ENCODE measurements at places on chromosomes 11 and 22.

GRCh38 chr11:16880184-16880801 lies 133.9 kb downstream of the PLEKHA7 start:
- DNase-seq = no peak

DNA sequence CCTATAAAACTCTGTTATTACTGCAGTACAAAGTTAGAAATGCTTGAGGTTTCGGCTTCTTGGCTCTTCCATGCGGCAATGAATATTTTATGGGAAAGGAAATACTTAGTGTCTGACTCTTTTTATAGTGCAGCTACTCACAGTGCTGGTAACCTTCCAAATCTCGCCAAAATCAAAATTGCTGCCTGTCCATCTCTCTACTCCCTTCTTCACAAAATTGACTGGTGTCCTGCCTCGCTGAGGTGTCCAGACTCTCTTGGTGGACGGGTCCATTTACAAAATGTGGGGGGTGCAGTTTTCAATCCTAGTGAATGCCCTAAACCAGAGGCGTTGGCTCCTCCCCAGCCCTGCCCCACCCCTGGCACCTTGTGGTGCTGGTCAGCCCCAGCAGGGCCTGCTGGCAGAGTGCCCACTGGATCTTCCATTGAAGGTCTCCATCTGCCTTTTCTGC lies 73.5 kb downstream of the ZBTB16 start:
- no peak for DNase-seq

DNA sequence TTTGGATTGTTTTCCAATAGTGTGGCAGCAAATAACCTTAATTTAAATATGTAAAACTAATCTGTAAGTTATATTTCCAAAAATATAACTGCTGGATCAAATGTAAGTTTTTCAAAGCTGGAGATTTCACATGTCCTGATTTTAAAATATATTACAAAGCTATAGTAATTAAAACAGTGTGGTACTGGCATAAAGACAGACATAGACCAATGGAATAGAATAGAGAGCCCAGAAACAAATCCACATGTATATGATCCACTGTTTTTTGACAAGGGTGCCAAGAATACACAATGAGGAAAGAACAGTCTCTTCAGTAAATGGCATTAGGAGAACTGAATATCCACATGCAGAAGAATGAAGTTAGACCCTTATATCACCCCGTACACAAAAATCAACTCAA lies 4.0 kb downstream of the OR4X2 start:
- no peak for DNase-seq

DNA sequence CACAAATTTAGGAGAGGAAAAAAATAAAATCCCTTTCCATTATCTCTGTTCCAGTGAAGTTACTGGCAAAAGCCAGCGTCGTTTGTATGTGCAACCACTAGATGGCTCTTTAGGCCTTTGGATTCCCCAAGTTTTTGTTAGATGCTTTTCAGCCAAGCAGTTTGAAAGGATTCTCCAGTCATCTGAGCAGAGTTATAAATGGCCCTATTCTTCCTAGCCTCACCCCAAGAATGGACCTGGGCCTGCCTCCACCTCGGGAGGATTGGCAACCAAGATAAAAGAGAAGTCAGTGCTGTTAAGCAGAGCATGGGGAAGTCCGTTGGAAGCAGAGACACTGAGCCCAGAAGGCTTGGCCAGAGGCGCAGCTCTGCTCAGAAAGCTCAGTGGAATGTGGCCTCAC lies 15.4 kb downstream of the FAM181B start:
- no peak for DNase-seq

DNA sequence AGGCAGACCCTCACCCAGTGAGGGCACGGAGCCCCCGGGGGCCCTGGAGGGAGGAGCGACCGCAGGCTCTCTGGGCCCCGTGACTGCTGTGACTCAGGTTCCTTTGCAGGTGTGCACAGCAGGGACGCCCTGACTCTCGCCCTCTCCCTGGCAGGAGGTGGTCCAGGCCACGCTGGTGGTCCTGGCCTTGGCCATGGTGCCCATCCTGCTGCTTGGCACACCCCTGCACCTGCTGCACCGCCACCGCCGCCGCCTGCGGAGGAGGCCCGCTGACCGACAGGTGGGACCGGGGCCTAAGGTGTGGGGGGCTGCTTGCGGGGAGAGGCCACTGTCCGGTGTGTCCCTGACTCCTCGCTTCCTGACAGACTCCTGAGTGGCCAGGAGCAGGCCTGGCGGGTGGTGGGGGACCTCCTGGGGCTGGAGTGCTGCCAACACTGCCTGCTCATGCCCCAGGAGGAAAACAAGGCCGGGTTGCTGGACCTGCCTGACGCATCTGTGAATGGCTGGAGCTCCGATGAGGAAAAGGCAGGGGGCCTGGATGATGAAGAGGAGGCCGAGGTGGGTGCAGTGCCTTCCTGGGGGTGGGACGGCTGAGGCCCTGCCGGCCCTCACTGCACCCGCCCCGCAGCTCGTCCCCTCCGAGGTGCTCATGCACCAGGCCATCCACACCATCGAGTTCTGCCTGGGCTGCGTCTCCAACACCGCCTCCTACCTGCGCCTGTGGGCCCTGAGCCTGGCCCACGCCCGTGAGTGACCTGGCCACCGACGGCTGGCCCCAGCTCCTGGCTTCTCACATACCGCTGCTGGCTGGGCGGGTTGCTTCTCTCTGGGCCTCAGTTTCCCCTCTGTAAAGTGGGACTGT lies 10.9 kb downstream of the TCIRG1 start:
- DNase-seq = no peak

- DNase-seq = no peak
These were observed 40.2 kb downstream of the RRP8 start for GRCh38 chr11:6563121-6563619.

GRCh38 chr11:14411818-14412217 lies 52.8 kb upstream of the RRAS2 start:
- DNase-seq = no peak

DNA sequence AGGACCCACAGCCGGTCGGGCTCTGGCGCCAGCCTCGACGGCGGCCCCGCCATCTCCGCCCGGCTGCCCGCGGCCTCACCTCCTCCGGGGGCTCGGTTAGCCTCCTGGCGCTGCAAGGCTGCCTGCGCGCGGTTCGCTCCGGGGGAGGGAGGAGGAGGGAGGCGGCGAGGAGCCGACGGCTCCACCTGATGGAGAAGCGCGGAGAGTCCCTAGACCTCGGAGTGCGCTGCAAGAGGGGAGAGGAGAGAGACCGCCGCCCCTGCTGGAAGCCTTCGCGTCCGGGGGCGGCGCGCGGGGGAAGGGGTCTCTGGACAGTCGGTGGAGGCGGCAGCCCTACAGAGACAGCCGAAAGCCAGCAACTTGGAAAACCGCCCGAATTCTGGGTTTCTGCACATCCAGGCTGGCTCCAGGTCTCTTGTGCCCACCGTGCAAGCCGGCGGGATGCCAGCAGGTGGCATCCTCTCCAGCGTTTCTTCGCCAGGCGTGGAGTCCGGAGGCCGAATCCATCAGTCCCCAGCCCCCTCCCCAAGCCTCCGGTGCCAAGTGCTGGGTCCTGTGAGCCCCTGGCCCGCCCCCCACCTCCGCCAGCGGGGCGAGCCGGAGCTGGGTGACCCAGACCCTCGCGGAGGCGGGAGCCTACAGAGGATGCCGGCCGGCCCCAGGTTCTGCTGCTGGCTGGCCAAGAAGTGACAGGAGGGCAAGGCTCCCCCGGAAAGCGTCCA lies 2.9 kb upstream of the KIRREL3 start:
- no peak for DNase-seq

GRCh38 chr11:20351136-20351535 lies 12.4 kb upstream of the HTATIP2 start:
- no peak for DNase-seq

DNA sequence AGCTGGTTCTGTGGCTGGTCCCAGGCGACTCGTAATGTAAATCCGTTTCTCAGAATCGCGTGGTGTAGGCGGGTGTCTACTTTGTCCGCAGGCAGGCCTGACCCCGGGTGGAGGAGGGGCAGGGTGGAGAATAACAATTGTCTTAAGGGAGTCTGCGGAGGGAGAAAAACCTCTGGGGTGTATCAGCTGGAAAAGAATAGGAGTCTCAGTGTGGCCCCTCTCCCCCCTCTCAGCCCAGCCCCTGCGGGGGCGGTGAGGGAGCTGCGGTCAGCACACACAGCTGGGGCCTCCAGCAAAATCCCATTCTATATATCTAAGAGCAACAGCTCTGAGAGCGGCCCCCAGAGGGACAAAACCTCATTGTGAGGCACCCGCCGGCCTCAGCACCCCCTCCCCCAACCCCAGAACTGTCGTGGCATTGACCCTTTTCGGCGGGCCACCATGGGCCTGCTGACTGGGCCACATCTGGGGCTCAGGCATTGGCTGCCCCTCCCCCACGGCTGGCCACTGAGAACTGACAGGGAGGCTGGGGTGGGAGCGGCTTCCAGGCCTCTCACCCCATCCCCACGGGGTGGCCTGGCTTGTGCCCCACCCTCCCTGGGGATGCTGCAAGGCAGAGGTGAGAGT lies 2.7 kb upstream of the MYRF start:
- no peak for DNase-seq

DNA sequence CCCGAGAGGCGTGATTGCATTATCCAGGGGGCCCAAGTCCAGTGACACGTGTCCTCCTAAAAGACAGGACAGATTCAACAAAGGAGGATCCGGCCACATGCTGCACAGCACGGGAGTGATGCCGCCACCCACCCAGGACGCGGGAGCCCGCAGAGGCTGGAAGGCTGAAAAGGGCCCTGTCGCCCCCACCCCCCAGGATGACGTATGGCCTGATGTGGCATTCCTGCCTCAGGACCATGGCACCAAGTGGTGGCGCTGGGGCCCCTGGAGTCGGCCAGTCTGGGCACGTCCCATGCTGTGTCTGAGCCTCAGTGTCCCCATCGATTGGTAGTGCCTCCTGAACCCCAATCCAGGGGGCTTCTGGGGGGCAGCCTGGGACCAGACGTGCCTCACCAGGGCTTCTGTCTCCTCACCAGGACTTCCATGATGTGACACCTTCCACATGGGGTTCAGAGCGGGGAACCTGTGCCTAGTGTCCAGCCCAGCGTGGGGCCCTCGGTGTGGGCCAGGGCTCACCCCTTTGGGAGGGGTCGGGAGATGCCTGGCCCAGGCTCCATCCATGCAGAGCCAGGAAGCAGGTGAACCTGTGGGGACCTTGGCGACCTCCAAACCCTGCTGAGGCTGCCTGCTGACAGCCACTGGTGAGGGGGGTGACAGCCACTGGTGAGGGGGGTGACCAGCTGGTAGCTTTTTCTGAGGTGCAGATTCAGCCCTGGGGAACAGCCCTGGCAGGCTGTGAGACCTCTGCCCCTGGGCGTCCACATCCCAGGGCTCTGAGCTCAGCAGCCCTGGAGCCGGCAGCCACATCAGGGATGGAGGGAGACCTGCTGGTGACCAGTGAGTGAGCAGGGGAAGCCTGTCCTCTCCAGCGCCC lies 75.3 kb downstream of the KCNQ1 start:
- no peak for DNase-seq

GRCh38 chr22:36765943-36766450 lies 9.9 kb downstream of the IFT27 start:
- DNase-seq = no peak

DNA sequence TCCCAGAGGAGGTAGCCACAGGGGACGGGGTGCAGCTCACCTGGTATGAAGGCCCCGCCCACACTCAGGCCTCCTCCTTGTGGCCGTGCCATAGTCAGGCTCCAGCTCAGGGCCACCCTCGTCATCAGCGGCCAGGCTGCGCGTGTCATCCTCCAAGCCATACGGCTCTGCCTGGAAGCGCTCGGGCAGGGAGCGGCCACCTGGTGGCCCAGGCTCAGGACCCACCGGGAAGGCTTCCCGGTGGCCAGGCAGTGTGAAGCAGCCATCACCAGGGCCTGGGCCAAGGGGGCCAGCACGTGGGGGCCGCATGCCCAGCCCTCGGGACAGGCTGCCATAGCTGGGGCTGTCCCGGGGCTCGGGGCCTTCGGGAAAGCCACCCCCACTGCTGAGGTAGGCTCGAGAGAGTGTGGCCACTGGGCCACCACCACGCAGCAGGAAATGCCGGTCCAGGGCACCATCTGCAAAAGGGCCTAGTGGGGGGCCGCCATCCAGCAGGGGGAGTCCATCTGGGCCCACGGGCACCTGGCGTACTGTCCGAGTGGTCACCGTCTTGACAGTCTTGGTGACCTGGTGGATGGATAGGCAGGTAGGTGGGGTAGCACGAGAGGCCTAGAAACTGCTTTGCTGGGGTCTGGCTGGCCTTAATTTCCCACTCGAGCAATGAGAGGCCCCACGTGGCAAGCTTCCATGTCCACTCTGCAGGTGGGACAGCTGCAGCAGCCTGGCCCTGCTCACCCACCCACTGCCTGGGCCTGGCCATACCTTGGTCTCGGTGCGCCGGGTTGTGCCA lies 35.3 kb downstream of the ARVCF start:
- DNase-seq = no peak

GRCh38 chr11:65558930-65559509 lies 861 bp upstream of the LTBP3 start:
- DNase-seq = no peak

DNA sequence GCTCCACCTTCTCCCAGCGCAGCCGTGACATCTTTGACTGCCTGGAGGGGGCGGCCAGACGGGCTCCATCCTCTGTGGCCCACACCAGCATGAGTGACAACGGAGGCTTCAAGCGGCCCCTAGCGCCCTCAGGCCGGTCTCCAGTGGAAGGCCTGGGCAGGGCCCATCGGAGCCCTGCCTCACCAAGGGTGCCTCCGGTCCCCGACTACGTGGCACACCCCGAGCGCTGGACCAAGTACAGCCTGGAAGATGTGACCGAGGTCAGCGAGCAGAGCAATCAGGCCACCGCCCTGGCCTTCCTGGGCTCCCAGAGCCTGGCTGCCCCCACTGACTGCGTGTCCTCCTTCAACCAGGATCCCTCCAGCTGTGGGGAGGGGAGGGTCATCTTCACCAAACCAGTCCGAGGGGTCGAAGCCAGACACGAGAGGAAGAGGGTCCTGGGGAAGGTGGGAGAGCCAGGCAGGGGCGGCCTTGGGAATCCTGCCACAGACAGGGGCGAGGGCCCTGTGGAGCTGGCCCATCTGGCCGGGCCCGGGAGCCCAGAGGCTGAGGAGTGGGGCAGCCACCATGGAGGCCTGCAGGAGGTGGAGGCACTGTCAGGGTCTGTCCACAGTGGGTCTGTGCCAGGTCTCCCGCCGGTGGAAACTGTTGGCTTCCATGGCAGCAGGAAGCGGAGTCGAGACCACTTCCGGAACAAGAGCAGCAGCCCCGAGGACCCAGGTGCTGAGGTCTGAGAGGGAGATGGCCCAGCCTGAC lies 2.5 kb downstream of the TSSC4 start:
- DNase-seq = no peak

Measured in stimulated activated CD4-positive, alpha-beta T cell treated with anti-CD3 and anti-CD28 coated beads, Interleukin-12 subunit alpha, Interleukin-12 subunit beta, amount 100 ng/mL, for 4 hours (primary cell).